NCI-H1105 (cell line): ENCODE measurements at places on chromosomes 2 and 18.

GRCh38 chr2:17148407-17149145, 369.7 kb downstream of the RAD51AP2 start:
- DNase-seq, result no peak

GRCh38 chr2:190887089-190887488, 6.5 kb downstream of the GLS start:
- no peak for DNase-seq

- no peak for DNase-seq
These were observed 227.9 kb downstream of the GBX2 start for GRCh38 chr2:235940330-235940729.

DNA sequence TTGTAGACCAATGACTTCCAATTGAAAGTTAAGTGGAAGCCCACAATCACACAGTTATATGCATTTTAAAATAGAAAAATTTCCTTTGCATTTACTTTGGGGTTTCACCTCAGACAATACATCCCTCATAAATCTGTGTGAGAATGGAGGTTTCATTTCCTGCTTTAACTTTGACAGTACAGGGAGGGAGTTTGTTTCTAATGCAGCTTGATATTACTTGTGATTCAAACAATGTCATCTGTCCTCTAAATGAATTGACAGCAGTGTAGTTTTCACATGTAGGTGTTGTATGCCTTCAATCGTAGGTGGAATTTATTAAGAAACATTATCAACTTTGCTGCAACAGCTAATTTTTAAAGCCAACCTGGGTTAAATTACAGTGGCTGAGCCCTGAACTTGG, 75.2 kb downstream of the TMEFF2 start:
- no peak for DNase-seq

- DNase-seq, result no peak
These were observed 112.2 kb downstream of the CPO start for GRCh38 chr2:207051385-207051965.

- no peak for DNase-seq
These were observed 3.1 kb upstream of the CELF4 start for GRCh38 chr18:37568671-37569070.

DNA sequence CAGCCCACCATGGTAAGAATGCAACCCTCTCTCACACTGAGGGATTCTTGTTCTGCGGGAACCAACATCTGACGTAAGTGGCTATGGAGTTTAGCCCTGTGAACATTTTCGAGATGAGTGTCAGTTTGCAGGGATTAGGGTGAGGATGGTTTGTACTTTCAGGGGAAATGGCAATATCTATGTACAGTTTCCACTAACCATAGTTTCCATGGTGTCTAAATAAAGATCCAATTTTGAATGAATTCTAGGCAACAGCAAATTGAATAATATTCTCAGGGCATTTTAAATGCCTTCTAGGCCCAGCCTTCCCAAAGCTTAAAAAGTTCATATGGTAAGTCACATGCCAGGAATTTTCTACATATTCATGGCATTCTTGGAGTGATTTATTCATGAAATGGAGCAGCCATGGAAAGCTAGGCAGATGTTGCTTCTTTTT, 105.4 kb upstream of the MMADHC start:
- no peak for DNase-seq

GRCh38 chr2:119293900-119294299, 70.3 kb downstream of the STEAP3 start:
- DNase-seq, result no peak

- DNase-seq, result no peak
These were observed 12.7 kb downstream of the INPP1 start for GRCh38 chr2:190355968-190356644.

DNA sequence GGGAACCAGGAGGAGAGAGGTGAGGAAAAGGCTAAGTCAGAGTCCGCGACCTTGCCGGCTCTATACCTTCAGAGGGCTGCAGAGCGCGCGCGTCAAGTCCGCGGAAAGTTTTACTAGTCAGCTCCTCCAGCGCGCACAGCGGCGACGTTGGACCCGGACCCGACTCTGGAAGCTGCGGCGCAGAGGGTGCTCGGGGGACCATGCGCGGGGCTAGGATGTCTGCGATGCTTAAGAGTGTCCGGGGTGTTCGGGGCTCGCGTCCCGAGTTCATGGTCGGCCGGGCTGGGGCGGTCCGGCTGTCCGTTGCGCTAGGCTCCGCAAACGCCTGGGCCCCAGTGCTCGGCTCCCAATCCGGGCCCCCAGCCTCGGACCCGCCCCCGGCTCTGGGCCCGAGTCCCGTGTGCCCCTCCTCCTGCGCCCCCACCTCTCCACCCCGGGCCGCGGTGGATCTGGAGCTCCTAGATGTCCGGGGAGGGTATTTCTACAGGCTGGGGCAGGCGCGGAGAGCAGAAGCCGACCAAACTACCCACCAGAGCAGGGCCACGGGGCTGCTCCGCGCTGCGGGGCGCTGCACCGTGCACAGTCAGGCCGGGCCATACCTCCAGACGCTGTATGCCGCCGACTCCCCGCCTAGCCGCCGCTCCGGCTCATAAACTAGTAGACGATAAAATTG, at the start of gene LBX2:
Gene LBX2 (minus strand): TSS at position 337 of the 673 bp plus-strand sequence. CDS start 66 bp downstream, at position 271.
- no peak for DNase-seq

DNA sequence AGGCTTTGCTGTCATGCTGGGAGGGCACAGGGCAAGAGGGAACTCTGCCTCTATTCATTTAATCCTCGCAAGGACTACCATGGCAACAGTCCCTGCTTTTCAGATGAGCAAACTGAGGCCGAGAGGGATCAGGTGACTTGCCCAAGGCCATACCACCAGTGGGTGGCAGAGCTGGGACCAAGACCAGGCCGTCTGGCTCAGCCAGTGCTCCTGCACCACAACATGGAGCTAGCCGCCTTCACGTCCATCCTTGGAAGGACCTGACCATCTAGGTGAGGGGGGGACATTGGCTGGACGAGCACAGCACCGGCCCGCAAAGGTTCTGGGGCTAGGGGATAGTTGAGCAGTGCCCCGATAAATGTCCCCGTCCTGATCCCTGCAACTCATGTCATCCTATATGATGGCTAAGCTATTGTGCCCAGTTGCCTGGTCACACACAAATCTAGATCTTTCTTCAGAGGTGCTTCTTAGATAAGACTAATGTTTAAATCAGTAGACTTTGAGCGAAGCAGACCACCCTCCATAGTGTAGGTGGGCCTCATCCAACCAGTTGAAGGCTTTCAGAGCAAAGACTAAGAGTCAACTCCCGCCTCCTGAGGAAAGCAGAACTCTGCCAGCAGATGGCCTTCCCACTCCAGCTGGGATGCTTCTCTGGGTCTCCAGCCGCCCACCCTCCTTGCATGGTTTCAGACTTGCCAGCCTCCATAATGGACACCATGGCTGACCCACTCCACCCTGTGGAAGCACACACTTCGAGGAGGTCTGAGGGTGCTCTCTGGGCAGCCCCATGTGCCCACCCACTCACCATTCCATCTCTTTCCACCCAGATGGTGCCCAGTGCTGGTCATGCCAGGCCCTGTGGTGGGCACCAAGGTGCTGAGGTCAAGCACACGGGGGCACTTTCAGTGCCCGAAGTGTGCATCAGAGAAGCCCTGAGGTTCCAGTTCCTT, 214.8 kb upstream of the RAB6C start:
- DNase-seq, result no peak

DNA sequence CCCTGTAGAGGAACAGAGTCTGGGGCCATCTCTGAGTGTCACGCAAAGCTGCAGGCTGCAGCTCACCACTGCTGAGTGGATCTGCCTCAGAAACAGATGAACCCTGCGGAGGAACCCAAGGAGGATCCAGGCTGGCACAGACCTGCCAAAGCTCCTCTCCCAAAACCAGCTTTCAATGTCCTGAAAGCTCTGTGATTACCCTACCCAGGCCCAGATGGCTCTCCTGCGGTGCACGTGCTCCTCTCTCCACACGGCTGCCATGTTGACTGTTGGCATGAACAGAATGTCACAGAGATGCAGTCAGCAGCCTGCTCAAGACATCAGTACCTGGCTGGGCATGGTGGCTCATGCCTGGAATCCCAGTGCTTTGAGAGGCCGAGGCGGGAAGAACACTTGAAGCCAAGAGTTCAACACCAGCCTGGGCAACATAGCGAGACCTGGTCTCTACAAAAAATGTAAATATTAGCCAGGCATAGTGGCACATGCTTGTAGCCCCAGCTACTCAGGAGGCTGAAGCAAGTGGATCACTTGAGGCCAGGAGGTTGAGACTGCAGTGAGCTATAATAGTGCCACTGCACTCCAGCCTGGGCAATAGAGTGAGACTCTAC, 216.8 kb downstream of the MGAT5 start:
- no peak for DNase-seq

- no peak for DNase-seq
These were observed 304.4 kb downstream of the CTNNA2 start for GRCh38 chr2:79817288-79817687.

- no peak for DNase-seq
These were observed 1160.7 kb downstream of the CNTNAP5 start for GRCh38 chr2:125185691-125186270.

- DNase-seq, result no peak
These were observed 521.2 kb upstream of the POU3F3 start for GRCh38 chr2:104332731-104333130.

DNA sequence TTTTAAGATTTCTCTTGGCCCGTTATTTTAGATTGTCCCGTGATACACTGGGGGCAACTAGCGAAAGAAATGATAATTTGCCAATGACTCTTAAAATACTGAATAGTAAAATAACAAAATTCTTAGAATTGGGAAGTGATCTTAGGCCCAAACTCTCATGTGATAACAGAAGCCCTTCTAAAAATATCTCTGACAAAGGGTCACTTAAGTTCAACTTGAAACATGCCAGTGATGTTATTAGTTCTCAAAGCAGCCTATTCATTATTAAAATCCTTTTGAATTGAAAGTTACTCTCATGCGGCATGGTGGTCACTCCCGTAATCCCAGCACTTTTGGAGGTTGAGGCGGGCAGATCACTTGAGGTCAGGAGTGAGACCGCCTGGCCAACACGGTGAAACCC, 920.9 kb downstream of the NRXN1 start:
- no peak for DNase-seq

- no peak for DNase-seq
These were observed 452.1 kb downstream of the TMX3 start for GRCh38 chr18:68262690-68263294.

DNA sequence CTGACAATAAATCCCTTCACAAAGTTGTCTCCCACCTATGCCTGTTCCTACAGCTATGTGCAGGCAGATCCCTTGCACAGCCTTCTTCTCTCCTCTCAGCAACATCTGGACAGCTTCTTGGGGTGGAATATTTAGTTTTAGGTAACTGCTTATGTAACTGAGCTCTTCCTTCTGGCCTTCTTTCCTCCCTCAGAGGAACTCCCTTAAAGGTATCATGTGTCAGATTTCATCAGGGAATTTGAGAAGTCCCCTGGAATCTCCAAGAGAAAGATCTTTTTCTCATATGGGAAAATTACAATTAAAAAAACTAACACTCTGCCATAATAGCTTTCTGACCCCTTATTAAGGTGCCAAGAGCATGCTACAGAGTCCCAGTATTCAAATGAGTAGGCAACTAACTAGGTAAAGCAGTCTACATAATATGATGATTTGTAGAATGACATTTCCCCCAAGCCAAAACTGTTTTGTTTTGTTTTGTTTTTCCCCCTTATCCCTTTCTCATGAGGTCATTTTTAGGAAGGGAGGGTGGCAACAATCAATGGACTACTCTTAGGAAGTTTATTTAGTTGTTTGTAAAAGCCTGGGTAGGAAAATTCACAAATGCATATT, 2.4 kb downstream of the TMEM200C start:
- no peak for DNase-seq

- DNase-seq, result no peak
These were observed 224.8 kb upstream of the SOX11 start for GRCh38 chr2:5467178-5467905.

DNA sequence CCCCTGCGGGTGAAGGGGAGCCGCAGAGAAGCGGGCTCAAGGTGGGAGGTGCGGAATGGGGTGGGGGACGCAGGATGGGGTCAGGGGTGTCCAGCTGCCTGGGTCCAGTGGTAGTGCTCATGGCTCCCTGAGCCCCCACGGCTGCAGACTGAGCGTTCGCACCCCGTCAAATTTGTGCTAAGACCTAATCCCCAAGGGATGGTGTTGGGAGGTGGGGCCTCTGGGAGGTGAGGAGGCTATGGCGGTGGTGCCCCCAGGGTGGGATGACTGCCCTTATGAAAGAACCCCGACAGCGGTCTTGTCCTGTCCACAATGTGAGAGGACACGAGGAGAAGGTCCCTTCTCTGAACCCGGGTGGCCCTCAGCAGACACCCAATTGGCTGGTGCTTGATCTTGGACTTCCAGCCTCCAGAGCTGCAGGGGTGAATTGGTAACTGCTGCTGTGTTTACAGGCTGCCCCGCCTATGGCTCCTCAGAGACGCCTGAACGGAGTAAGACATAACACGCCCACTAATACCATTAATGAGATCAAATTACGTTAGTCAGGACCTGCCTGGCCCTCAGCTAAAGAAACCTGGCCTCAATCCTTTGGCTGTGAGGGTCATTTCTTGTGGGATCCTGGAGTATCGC, 42.6 kb downstream of the PXDN start:
- DNase-seq, result no peak

DNA sequence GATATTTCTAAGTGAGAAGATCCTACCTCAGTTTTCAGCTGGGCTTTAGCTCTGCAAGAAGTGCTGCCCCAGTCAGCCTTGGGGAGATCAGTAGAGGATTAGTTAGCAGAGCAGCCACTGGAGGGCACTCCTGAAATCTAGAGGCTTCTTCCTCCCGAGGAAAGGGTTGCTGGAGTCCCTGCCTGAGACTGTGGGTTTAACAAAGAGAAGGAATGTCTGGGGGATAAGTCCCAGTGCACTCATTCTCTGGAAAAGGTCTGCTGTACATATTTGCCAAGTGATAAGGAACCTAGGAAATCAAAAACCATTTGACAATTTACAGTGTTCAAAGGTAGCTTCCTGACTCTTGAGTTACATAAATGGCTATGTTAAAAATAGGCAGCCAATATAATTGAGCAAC, 207.2 kb downstream of the SLC8A1 start:
- no peak for DNase-seq
